ENCODE measurements at places on chromosomes 2 and 18.

- peak; percentile 66 for DNase-seq
Measured at GRCh38 chr18:46946656-46947282, 29.4 kb downstream of the KATNAL2 start.

- DNase-seq = no peak
Measured at GRCh38 chr2:168896783-168897182, 4.3 kb upstream of the G6PC2 start.

- no peak for DNase-seq
Measured at GRCh38 chr2:58336416-58336815, 95.3 kb upstream of the FANCL start.

DNA sequence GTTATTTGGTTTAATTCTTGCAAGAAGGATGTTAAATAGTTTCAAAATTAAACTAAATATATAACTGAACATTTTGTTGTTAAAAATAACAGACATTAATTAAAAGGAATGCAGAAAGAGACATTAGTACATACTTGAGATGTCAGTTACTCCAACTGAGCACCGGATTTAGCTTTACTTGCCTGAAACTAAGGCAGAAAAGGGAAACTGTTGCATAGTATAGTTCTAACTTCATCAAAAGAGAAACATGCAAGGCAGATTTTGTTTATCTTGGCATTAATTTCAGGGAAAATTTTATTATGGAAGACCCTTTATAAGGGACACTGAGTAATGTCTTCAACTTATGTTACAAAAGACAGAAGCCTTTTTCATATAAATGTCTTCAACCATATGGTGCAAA, 218.3 kb downstream of the STK39 start:
- DNase-seq = no peak

- no peak for DNase-seq
Measured at GRCh38 chr2:10885094-10885860, 26.5 kb upstream of the KCNF1 start.

GRCh38 chr2:20985062-20985461, 58.8 kb downstream of the APOB start:
- DNase-seq = no peak

GRCh38 chr2:152493417-152493816, 158.4 kb downstream of the FMNL2 start:
- no peak for DNase-seq

- DNase-seq = no peak
Measured at GRCh38 chr18:73088445-73088844, 220.7 kb upstream of the NETO1 start.

GRCh38 chr2:36413218-36413617, 57.6 kb downstream of the CRIM1 start:
- no peak for DNase-seq
